Activated naive CD8-positive, alpha-beta T cell treated with anti-CD3 and anti-CD28 coated beads, Interleukin-2, amount 10 ng/mL, durations not matched to agents 7 days and 5 days (primary cell): ENCODE measurements at places on chromosomes 16 and 17. TPM values are rescaled to one million over a fixed set of nuclear protein-coding genes. Genes with fewer than 3 reads are reported as not detected.

DNA sequence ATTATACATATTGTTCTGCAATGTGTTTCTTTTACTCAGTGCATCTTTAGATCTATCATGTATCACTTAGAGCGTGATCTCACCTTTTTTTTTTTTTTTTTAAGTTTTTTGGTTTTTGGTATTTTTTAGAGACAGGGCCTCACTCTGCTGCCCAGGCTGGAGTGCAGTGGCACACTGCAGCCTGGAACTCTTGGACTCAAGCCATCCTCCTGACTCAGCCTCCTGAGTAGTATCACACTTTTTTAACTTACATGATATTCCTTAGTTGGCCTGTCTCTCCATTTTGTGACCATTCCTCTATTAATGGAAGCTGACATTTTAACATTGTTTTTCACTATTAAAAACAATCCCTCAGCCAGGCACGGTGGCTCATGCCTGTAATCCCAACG, 4.7 kb upstream of the MPO start:
- no peak overlapping the region for H3K4me3 ChIP-seq
- H3K36me3 ChIP-seq: no peaks in the 10 kb centered on the region
- H3K27me3 ChIP-seq: peaks cover 19% of the 10 kb centered on the region
- no peak for DNase-seq
- no peak overlapping the region for H3K27ac ChIP-seq

- H3K4me1 ChIP-seq: peaks cover 9% of the 10 kb centered on the region
- H3K27me3 ChIP-seq: no peaks in the 10 kb centered on the region
- peaks cover 26% of the 10 kb centered on the region for H3K36me3 ChIP-seq
- DNase-seq: no peak
- H3K27ac ChIP-seq: no peak overlapping the region
Measured at GRCh38 chr16:68197250-68197649, 38.7 kb downstream of the ESRP2 start.

GRCh38 chr17:50797135-50797810, 30.0 kb upstream of the ANKRD40CL start:
- no peaks in the 10 kb centered on the region for H3K27me3 ChIP-seq
- H3K27ac ChIP-seq: no peak overlapping the region
- H3K4me3 ChIP-seq: no peak overlapping the region
- DNase-seq: no peak
- no peaks in the 10 kb centered on the region for H3K36me3 ChIP-seq

CES5A gene
- total RNA-seq: not detected

PVALEF gene
- total RNA-seq: not detected

GRCh38 chr16:83248735-83249463, 558.9 kb upstream of the HSBP1 start:
- no peak for DNase-seq
- no peaks in the 10 kb centered on the region for H3K27me3 ChIP-seq
- no peak overlapping the region for H3K27ac ChIP-seq
- H3K4me3 ChIP-seq: no peak overlapping the region
- H3K4me1 ChIP-seq: no peaks in the 10 kb centered on the region
- H3K36me3 ChIP-seq: no peaks in the 10 kb centered on the region

UNC45B gene
- total RNA-seq: 0.14 TPM

IKZF3 gene
- 78.5 TPM for total RNA-seq

- no peak overlapping the region for H3K4me3 ChIP-seq
- no peaks in the 10 kb centered on the region for H3K4me1 ChIP-seq
- no peak for DNase-seq
- no peak overlapping the region for H3K27ac ChIP-seq
Measured at GRCh38 chr17:13888056-13888609, 181.2 kb upstream of the COX10 start.

GRCh38 chr16:74635303-74635702, 28.4 kb upstream of the GLG1 start:
- no peak for DNase-seq
- no peaks in the 10 kb centered on the region for H3K27me3 ChIP-seq
- H3K4me1 ChIP-seq: no peaks in the 10 kb centered on the region
- H3K4me3 ChIP-seq: no peak overlapping the region
- H3K27ac ChIP-seq: peak overlapping the region; percentile 67

PPM1E gene
- total RNA-seq: not detected

DNA sequence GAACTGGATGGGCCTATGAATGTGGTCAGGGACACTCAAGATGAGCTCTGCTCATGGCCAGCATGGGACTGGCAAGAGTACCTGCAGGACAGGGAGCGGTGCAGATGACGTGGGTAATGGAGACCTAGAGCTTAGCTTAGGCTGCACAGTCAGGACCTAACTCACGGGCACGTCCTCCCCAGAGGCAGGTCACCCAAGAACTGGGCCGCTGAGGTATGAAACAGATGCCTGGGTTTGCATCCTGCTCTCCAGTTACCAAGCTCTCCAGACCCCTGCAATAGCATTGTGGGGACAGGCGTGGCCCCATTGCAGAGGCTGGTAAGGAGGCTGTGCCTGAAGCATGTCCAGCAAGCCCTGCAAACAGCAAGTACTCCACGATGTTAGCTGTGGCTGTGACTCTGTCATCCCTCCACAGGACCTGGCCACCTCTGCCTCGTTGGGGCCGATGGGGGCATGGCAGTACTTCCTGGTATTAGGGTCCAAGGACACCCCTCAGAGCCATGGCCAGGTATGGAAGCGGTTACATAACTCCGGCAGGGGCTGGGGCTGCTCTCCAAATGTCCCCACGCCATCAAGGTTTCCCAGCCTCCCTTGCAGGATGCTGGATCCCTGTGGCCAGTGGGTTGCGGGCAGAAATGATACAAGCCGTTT, 37.5 kb upstream of the RBFOX3 start:
- no peak overlapping the region for H3K27ac ChIP-seq
- H3K36me3 ChIP-seq: no peaks in the 10 kb centered on the region
- H3K27me3 ChIP-seq: peaks cover 9% of the 10 kb centered on the region
- DNase-seq: no peak
- H3K4me3 ChIP-seq: no peak overlapping the region

DNA sequence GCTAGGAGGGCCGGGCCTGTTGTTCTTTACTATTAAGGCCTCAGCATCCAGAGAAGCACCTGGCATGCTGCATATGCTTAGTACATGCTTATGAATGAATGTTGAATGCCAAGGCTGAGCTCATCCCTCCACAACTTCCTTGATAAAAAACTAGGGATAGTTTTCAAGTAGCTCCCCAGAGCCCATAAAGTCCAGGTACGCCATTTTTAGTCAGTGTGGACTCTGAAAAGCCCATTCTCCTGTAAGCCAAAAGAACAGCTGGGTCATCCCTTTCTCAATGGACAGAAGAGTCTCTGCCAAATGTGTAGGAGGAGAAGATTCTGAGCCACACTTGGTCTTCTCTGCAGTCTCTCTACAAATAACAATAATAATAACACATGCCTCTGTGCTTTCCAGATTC, 8.9 kb upstream of the ITGB3 start:
- H3K27me3 ChIP-seq: peaks cover 47% of the 10 kb centered on the region
- H3K27ac ChIP-seq: no peak overlapping the region
- no peak for DNase-seq
